ENCODE measurements at places on chromosomes 6 and 20.

- DNase-seq = no peak
These were observed 5.5 kb downstream of the ZNF391 start for GRCh38 chr6:27394073-27394472.

- DNase-seq = no peak
These were observed 8.0 kb upstream of the KCNK16 start for GRCh38 chr6:39330476-39330875.

- DNase-seq = no peak
These were observed 1.3 kb downstream of the EPB41L2 start for GRCh38 chr6:131061751-131062119.

DNA sequence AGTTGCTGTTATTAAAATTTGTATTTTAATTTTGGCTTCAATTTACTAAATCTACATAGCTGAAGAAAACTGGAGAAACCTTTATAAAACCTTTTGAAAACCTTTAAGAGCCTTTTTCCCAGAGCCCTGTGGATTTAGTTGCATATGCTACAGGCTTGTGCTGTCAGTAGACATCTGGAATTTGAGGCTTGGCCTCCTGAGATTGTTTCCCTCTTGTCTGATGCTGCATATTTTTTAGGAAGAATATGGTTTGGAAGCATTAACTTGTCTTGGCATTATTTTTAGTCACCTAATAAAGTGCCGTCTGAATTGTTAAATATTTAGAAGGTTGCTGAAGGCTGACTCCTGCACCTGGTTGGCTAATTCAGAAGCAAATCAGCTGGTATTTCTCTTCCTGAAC, 369.4 kb downstream of the UTRN start:
- DNase-seq = no peak

- DNase-seq = peak; percentile 70
These were observed 963 bp downstream of the FOXF2 start for GRCh38 chr6:1390133-1390945.

DNA sequence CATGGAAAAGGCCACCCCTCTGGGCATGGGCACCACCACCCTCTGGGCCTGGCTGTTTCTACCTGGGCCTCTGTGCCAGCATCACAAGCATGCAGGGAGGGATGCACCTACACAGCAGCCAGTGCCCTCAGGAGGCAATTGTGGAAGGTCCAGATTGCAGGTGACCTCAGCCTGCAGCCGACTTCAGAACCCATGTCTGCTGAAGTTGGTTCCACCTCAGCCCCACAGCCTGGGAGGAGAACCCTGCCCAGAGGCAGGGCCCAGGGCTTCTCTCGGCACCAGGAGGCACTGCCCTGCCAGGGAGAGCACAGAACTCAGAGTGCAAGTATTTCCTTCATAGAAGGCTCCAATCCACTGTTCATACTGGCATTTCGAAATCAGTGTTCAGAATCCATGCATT, 149.8 kb downstream of the TTLL2 start:
- DNase-seq = no peak

DNA sequence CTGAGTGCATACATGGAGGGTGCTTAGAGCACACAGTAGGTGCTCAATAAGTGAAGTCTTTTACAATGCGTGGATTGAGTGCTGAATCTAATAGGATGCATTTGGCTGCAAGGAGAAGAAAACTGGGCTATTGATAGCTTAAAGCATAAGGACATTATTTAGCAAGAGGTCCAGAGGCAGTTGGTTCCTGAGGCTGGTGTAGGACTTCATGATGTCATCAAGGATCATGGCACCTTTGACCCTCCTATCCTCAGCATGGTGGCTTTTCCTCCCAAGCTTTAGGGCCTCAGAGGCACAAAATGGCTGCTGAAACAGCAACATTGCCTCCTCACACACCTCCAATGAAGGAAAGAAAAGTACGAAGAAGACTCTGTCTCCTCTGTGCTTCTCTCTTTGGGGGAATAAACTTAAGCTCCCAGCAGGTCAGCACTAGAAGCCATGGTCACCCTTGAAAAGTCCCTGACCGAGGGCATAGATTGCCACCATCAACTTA, 3.1 kb upstream of the PREX1 start:
- no peak for DNase-seq

- DNase-seq = no peak
These were observed 185.6 kb downstream of the GPX5 start for GRCh38 chr6:28711325-28711724.

- no peak for DNase-seq
These were observed 23.3 kb upstream of the OSTM1 start for GRCh38 chr6:108097882-108098281.

DNA sequence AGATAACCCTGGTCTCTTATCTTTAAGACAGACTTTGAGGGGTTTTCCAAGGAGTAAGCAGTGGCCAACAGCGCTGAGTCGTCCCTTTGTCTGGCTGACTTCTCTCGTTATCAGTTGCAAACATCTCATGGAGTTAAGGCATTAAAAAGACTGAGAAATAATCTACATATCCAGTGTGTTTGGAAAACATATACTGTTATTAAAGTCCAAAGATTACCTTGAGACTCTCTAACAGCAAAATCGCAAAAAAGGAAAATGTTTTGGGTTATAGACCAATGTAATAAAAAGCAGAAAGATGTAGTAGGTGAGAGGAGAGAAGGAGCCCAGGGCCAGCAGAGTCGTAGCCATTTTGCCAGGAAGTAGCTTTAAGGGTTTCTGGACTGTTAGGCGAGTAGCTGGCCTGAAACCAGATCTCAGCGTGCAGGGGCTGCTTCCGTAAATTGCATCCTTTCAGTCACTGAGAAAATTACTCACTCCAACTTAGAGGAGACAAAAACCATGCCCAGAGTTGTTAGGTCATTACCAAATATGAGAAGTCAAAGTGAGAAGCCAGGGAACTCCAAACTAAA, 24.6 kb downstream of the MYLK4 start:
- DNase-seq = no peak

DNA sequence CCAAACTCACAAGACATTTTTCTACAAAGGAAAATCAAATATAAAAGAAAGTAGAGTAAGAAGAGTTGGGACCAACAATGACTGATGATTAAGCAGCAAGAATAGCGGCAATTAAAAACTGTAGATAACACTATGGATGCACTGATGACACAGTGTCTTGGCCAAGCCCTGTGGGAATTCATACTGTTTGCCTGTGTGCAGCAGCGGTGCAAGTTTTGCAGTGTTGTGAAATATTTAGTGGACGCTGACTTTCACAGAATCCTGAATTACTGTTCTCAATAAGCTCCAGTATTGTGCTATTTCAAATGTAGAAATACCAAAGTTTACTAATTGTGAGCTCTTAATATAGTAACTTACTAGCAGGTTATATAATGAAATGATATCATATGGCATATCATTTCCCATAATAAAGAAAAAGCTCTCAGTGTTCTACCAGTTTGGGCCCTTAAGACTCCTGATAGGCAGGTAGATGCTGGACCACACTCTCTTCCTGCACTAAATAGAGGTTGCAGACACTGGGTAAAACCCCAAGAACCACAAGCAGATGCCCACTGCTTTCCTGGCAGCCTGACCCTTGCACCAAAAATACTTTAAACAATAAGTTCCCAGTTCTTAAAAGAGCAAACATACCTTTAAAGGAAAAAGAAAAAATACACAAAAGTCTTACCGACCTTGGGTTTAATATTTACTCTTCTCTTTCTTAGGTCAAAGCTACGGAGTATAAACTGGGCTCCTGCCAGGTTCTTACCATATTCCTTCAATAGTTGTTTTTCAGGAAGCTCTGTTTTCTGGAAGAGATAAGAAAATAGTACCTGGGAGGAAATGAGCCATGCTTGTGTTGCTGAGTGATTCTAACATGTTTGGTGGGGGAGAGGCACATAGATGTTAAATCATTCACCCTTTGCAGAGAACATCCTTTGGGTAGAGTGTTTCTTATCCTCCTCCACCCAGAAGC, 41.6 kb downstream of the ANKEF1 start:
- DNase-seq = no peak

GRCh38 chr20:37366743-37367142, 20.8 kb downstream of the SRC start:
- no peak for DNase-seq

DNA sequence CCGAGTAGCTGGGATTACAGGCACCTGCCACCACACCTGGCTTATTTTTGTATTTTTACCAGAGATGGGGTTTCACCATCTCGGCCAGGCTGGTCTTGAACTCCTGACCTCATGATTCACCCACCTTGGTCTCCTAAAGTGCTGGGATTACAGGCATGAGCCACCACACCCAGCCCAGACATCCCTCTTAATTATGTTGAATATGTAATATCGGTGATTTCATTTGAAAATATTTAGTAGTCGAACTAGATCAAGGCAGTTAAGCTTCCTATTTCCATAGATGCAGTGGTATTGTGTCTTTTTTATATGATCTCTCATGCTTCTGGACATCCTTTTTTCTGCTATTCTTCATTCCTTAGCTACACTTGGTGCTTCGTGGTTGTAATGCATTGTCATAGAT, 29.7 kb downstream of the ESR1 start:
- no peak for DNase-seq

GRCh38 chr6:16216501-16217155, 21.8 kb upstream of the GMPR start:
- no peak for DNase-seq

GRCh38 chr6:29666826-29667130, 9.9 kb downstream of the MOG start:
- no peak for DNase-seq

DNA sequence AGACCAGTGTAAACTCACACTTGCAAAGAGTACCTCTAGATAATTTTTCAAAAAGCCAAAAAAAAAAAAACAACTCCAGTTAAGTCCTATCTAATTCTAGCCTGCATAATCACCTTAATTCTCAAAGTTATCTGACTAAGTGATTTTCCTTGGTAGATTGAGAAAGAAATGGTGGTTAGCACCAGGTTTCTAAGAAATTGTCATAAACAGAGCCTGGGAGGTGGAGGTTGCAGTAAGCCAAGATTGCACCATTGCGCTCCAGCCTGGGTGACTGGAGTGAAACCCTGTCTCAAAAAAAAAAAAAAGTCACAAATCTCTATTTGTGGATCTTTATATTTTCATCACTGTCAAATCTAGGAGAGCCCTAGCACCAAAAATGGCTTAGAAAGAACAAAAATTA, 8.9 kb downstream of the FBXO5 start:
- no peak for DNase-seq

DNA sequence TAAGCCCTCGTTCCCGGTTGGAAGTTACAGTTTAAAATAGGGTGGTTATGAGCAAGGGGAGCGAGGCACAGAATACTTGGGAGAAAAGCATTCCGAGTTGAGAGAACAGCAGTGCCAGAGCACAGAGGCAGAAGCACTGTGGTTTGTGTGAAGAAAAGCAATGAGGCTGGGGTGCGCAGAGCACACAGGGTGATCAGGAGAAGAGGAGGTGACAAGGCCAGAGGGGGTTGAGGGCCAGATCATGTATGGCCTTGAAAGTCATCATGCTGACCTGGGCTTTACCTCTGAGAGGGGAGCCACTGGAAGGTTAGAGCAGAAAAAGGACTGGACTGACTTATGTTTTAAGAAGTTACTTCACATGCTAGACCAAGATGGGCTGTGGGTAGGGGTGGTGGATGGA, 3.5 kb upstream of the BTN3A2 start:
- DNase-seq = no peak

DNA sequence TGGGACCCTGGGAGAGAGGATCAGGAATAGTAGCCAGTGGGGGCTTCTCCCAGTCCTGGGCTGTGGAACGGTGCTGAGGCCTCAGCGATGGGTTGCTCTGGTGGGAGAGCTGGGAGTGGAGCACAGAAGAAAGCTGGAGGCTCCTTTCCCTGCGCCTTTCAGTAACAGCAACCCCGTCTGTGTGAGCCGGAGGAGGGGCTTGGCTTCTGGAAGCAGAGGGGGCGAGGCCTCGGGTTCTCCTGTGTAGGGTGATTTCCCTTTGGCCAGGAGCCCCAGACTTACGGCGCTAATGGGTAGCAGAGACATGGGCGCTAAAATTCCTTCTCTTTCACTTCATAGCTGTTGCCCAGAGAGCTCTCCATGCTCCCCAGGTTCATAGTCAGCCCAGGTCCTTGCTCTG, 55.0 kb downstream of the DAAM2 start:
- no peak for DNase-seq

GRCh38 chr20:7723284-7723683, 217.0 kb downstream of the HAO1 start:
- no peak for DNase-seq

DNA sequence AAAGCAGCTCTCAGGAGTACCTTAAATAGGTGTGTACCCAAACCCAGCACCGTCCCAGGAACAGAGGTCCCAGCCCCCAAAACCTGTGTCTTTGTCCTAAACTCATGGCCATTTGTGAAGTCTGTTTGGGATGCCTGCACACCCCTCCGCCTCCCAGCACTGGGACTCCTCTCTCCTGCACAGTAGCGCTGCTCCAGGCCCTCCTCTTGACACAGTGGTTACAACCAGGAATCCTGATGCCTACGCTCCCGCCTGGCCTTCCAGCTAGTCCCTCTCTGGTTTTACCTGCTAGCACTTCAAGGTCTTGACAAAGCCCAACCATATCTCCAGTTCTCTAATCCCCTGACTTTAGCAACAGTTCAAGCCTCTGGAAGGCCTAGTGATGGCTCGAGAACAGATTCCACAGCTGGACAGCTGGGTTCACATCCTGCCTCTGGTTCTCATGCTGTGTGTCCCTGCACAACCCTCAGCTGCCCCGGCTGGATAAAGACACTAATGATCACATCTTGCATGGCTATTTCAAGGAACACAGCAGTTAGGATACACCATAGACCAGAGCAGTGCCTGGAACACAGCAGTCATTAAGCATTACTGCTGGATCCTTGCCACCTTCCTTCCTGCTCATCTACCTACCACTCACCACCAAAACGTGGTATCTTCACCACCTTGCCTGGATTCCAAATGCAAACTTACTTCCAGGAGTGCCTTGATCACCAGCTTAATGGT, 5.6 kb downstream of the PSMA7 start:
- no peak for DNase-seq

DNA sequence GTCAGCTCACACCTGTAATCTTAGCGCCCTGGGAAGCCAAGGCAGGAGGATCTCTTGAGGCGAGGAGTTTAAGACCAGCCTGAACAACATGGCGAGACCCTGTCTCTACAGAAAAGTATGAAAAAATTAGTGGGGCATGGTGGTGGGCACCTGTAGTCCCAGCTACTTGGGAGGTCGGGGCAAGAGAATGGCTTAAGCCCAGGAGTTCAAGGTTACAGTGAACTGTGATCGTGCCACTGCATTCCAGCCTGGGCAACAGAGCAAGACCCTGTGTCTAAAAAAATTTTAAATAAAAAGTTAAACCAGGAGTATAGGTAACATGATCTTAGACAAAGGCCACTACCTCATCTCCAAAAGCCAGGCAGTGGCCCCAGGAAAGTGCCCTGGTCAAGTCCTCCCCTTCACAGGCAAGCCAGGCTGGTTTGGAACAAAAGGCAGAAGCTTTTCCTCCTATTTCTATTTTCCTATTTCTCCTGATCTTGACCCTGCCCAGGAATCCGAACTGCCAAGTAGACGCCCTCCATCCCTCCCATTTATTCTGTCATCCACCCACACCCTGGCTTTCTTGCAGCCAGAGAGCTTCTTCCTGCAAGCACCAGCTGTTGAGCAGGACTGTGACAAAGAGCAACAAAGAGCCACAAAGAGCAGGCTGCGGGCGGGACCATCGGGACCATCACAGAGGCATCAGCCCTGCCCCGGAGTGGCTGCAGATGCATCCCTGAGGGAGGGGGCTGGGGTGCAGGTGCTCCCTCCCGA, 149.9 kb upstream of the AFDN start:
- DNase-seq = no peak

- no peak for DNase-seq
These were observed 281.9 kb downstream of the UTRN start for GRCh38 chr6:144566868-144567615.

- DNase-seq = no peak
These were observed 3.8 kb upstream of the WFDC12 start for GRCh38 chr20:45128099-45128498.

All from NCI-H526 (cell line).